ENCODE measurements at places on chromosomes 16 and 17.

GRCh38 chr17:4182043-4182442 is 39.0 kb downstream of the CYB5D2 start:
- no peak for DNase-seq

- no peak for DNase-seq
These were observed 1065.9 kb upstream of the RBFOX1 start for GRCh38 chr16:6266703-6267102.

GRCh38 chr17:34930283-34930682 is 31.0 kb downstream of the CCT6B start:
- no peak for DNase-seq

DNA sequence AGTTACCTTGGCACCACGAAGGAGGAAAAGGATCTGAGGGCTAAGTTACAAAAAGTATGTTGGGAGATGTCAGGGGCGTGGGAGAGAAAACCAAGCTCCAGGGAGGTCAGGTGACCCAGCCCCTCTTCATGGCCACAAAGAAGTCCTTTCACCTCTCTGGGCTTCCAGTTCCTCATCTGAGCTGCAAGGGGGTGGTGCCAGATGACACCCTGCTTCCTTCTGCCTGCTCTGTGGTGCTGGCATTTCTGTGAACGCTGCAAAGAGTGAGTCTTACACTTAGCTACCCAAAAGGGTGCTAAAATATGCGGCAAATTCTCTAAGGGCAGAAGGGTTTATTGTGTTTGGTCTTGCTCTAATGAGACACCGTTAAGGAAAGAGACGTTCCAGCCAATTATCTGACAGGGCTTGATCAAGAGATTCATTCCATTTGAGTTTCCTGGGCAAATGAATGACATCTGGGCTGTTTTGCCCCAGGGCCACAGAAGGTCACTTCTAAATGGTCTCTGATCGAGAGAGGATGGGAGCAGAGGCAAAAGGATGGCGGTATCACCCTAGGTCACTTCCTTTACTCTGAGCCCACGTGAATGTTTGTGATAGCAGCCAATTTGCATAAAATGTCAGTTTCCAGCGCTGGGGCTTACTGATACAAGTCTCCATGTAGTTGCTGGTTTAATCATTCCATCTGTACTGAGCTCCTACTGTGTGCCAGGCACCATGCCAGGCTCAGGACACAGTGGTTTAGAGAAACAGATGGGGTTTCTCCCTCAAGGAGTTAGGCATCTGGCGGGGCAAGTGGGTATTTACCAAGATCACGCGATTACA is 210.2 kb downstream of the KATNIP start:
- no peak for DNase-seq

DNA sequence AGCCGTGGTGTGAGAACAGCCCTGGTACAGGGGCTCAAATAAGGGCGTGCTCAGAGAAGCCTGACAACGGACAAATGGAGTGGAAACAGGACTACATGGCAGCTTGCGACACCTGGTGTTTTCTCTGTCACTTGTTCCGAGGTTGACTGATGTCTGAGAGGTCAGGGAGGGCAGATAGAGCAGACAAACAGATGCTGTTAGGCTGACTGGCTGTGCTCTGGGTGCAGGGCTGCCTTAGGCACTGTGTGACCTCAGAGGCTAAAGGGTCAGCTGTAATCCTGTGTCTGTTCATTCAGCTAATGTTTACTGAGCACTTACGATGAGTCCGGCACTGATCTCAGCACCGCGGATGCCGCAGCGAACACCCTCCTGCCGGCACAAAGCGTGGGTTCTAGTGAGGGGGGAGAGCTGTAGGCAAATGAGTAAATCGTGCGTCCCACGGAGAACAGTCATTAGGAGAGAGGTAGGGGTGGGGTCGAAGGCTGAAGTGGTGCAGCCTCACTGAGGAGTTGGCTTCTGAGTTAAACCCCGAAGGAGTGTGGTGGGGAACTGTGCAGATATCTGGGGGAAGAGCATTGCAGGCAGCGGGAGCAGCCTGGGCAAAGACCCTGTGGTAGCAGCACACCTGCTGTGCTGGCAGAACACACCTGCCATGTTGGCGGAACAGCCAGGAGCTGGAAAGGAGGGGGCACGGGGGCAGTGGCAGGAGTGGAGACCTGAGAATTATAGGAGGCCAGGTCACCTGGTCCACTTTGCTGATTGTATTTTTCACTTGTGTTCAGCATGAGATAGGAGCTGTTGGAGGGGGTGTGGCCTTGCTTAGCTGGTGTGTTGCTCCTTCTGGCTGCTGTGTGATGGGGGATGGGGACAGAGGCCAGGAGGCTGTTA is 35.0 kb downstream of the GPT2 start:
- DNase-seq = no peak
